Endothelial cell of umbilical vein (primary cell): ENCODE measurements at places on chromosomes 12 and 14.

DNA sequence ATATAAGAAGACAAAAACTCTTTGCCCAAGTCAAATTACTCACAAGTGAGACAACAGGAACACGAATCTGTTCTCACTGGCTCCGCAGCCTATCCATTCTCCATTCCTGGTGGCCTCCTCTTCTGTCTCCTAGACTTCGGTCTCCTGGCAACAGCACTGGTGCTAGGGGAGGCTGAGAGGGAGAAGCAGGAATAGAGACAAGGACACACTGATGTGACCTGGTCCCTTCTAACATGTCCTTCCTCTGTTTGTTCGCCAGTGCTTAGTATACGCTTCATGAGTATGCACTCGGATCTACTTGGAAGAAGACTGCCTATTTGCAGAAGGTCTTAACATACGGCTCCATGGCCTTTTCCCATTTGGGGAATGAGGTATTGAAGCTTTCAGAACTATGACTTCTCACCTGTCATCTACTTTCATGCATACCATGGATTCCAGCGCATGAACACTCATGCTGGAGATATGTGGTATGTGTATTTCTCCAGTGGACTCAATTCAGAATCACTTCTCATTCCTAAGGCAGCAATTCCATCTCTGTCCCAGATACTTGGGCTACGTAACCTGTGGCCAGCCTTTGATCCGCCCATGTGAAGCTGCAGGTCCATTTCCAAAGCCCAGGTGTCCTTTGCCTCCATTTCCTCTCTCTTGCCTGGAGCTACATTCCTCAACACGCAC lies 33.9 kb downstream of the BHLHE41 start:
- no peak for DNase-seq

- DNase-seq, result no peak
Observed at GRCh38 chr14:51035611-51036192, 59.2 kb downstream of the TRIM9 start.

DNA sequence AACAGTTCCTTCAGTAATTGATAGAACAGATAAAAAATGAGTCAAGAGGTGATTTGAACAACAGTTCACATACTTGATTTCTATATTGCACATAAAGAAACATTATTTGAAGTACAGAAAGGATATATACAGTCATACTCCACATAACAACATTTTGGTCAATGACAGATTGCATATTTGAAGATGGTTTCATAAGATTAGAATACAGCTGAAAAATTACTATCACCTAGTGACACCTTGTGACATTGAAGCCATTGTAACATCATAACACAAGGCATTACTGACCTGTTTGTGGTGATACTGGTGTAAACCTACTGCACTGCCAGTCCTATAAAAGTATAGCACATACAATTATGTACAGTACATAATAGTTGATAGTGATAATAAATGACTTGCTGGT lies 43.1 kb upstream of the ABCC9 start:
- DNase-seq, result no peak

DNA sequence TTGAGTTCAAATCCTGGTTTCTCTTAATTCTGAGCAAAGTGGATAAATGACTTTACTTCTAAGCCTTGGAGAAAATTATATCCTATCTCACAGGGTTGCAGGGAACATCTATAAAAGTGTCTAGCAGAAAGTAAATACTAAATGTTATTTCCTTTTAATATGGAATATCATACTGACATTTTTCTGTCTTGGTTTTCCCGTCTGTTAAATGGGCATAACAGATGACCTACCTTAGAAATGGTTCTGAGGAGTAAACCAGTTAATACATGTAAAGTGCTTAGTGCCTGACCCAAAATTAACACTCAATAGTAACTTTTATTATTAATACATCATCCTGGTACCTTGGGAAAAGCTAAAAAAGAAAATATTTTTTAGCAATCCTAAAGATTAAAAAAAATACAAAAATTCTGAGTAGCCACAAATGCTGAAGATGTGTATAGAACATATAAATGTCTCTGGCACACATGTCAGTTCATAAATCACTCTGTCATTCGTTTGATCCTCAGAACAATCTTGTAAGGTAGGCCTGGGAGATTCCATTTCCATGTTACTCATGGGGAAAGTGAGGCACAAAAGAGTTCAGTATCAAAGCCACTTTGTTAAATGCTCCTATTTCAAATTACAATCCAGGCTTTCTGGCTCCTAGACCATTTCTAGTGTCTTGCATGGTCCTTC lies 1.3 kb downstream of the VIPAS39 start:
- no peak for DNase-seq

DNA sequence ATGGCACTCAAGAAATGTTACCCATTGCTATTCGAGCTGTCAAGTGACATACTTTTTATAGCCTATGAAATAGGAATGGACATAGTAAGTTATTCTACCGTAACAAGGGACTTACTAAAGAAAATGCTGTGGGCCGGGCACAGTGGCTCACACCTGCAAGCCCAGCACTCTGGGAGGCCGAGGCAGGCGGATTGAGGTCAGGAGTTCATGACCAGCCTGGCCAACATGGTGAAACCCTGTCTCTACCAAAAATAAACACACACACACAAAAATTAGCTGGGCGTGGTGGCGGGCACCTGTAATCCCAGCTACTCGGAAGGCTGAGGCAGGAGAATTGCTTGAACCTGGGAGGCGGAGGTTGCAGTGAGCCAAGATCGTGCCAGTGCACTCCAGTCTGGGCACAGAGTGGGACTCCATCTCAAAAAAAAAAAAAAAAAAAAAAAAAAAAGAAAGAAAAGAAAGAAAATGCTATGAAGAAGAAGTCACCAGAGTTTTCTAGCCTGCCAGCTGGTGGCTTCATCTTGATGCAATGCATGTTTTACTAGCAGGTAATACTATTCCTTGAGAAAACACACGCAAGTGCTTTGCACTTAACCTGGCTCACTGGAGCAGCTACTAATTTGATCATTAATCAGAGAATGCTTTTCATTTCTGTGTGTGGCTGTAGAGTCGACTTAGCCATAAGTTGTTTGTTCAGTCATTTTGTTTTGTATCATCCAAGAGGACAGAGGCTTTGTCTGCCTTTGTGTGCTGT lies 166.7 kb upstream of the MYL2 start:
- DNase-seq, result no peak

DNA sequence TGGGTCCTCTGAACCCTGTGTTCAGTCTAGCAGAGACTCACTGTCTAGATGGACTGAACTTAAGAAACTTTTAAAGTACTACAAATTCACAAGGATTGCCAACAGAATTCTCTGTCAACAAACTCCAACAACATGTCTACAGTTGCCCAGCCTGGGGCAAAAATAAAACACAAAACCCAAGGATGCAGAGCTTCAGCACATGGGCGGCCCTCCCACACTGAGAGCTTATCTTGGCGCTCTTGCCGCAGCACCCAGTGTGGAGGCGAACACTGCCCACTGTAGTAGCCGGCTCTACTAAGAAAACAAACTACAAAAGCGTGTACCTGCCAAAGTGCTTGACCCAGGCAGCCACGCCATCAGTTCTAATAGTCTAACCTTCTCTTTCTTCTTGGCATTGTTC lies 66.7 kb downstream of the PTPN21 start:
- DNase-seq, result no peak

GRCh38 chr14:54676812-54677708 lies 110.1 kb downstream of the SAMD4A start:
- DNase-seq, result peak; percentile 96

DNA sequence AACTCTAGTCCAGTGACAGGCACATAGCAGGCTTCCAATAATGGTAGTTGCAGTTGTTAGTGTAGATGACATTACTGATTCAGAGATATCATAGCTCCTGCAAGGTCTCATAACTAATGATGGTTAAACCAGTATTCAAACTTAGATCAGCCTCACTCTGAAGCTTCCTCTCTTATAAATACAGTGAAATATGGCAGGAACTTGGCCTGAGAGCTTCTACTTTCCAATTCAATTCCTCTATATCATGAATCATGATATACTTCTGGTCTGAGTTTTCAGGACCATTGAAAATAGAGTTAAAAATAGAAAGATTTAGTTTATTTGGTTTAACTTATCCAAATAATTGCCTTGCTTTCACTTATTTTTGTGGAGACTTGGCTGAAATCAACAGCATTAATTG lies 167.5 kb upstream of the NOVA1 start:
- DNase-seq, result no peak
